ENCODE measurements at places on chromosomes 3 and 15. TPM values are rescaled to one million over a fixed set of nuclear protein-coding genes. Genes with fewer than 3 reads are reported as not detected.

DNA sequence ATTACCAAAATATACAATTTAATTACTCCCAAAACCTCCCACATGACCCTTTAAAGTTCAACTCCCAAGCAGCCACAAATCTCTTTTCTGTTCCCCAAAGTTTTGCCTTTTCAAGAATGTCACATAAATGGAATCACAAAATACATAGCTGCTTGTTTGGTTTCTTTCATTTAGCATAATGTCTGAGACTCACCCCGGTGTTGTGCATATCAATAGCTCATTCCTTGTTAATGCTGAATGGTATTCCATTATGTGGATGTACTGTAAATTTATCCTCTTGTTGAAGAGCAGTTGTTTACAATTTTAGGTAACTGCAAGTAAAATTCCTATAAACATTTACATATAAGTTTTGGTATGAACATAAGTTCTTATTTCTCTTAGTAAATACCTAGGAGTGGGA is 15.5 kb downstream of the NAA50 start:
- DNase-seq, result no peak

DNA sequence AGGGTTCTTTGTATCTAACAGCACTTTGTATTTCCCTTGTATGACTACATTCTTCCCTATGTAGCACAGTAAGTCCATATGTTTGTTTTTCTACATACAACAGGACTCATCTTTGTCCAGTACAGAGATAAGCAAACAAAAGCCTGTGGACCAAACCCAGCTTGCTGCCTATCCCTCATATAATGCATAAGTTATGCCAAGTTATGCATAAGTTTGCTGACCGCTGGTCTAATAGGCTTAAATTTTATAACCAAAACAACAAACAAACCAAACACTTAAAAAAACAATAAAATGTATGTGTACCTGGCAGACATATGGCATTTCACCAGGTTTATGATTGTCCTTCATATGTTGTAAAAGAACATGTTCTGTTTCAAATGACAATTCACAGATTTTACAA is 56.0 kb downstream of the ZNF280D start:
- no peak for DNase-seq

GRCh38 chr15:84949845-84950569 is 31.6 kb upstream of the PDE8A start:
- DNase-seq, result no peak

DNA sequence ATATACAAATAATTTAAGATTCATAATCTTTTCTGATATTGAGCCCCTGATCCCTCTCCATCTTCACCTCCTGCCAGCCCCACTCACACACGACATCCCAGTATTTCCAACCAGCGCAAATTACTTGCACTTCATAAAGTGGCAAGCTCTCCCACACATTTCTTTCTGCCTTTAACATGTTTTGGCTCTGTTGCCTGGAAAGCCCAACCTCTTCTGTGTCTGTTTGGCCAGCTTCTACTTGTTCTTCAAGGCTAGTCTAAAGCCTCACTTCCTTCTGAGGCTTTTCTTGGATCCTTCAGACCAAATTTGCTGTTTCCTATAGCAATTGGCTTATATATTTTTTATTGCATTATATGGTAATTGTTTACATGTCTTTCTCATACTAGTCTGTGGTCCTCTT is 5.1 kb upstream of the TM6SF1 start:
- no peak for DNase-seq

GRCh38 chr15:36777926-36778325 is 198.5 kb downstream of the CDIN1 start:
- no peak for DNase-seq

DNA sequence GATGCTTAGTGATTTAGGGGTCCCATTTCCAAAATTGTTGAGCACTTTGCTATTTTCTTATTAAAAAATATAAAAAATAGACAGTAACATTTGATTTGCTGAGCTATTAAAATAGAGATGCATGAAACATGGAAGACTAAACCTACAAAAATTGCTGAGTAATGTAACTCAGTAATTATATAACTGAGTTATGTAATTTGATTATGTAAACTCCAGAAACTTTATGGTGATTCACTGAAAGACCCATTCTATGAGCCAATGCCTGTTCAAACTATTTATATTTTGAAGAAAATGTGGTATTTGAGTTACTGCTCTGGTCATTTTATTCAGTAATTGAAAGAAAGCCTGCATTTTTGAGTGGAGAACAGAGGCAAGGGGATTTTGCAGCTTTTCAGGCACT is 1221.5 kb upstream of the ALCAM start:
- no peak for DNase-seq

DNA sequence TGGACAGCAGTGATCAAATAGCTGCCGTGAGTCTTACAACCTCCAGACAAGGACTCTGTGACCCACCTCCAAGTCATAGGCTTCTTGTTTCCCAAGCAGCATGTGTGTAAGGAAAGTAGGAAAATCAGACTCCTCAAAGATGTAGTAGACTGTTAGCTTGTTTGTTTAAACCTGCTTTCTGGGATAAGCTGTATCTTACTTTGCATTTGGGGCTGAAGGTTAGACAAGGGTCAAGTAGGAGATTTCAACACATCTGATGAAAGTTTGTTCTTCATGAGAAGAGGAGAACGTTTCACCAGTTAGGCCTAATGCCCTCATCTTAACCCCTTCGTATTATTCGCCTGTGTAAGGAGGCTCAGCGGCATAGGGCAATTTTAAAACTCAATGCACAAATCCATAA is 756.4 kb upstream of the NR2F2 start:
- no peak for DNase-seq

DNA sequence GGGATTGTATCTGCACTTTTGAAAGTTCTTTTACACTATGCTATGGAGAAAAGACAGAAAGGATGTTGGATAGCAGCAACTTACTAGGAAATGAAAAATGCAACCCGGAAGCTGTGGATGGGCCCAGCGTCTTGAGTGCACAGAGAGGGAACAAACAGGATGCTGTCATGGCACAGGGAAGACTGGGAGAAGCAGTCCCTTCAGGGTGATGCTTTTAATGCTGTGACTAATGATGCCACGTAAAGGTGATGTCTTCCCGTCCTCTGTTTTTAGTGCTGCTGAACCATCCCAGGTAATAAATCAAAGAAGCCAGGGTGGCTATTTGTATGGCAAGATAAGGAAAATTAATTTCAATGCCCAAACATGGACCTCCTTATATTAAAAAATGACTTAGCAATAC is 437.6 kb downstream of the FOXP1 start:
- no peak for DNase-seq

- no peak for DNase-seq
These were observed 412.7 kb downstream of the ERC2 start for GRCh38 chr3:56055546-56055945.

DNA sequence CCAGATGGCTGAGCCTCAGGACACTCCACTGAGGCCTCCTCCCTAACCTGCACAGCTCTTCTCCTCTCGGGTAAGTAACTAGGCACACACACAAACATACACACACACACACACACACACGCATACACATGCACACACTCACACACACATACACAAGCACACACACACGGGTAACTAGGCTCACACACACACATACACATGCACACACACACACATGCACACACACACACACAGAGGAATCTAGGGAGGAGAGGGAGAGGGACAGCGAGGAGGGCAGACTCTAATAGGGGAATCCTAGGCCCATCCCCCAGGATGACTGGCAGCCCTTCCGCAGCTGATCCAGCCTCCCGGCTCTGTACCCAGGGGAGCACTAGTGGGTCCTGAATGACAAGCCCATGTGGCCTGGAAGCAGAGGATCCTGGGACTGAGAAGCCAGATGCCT is 177.4 kb upstream of the LINGO1 start:
- DNase-seq, result no peak

- DNase-seq, result no peak
These were observed 16.1 kb upstream of the TMEM115 start for GRCh38 chr3:50375258-50375931.

DNA sequence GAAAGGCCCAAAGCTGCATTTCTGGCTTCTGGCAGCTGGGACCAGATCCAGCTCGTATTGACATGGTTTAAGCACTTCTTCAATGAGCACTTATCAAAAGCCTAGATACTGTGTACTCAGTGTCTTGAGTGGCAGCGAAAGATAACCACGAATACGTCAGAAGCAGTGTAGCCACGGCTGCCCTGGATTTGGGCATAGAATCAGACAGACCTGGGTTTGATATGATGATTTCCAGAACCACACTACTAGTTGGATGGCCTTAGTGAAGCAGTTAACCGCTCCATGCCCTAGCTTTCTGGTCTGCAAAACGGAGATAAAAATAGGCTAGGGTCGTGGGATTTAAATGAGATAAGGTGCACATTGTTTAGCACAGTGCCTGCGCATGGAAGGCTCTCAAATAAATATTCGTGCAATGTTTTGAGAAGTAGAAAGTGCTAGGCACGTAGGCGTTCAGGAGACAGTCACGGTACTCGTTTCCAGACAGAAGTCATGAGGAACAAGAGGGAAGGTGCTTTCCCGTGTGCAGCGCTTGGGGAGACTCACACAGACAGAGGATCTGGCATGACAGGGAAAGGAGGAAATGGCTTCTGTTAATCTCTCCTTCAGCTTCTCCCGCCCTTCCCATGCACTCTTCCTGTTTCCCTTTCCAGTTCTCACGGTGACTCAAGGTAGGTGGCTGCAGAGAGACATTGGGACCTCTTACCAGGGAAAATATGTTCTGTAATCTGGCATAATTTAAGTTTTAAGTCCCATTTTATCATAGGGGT is 70.3 kb downstream of the CCNL1 start:
- DNase-seq, result no peak

GRCh38 chr3:60728006-60728405 is 523.2 kb downstream of the FHIT start:
- no peak for DNase-seq

DNA sequence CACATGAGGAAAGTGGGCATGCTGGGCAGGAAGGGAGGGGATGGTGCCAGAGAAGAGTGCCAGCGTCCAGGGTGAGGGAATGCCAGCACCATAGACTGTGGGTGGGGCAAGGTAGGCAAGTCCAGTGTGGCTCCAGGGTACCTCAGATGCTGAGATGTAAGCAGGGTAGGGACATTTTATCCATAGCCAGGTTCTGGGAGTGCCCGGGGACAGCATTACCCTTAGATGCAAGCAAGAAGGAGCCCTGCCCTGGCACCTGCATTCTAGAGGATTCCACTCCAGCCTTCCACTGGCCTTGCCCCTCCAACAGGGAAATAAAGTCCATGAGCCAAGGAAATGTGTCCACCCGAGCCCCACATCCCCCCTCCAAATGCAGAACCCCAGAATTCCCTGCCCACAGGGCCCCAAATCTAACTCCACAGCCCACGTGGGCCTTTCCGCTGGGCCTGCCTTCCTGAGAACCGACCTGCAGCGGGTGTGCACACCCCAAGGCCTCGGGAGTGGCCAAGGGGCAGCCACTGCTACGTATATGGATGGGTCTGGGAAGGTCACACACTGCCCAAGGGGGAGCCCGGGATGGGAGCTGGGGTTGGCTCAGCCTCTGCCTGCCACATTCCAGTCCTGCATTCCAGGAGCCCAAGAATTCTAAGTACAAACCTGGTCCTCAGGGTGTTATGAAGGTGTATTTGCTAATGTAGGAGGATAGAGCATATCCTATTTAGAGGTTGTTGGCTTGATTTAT is 20.3 kb upstream of the CYP11A1 start:
- DNase-seq, result no peak

The ADCY5 gene
- total RNA-seq, result 107 TPM

The GOLGA8J gene
- not detected for total RNA-seq

The CD96 gene
- total RNA-seq, result 6.9 TPM

The CHST13 gene
- 2.3 TPM for total RNA-seq

The DYNC1LI1 gene
- total RNA-seq, result 29.2 TPM

The AGBL1 gene
- total RNA-seq, result not detected

Data from mesenteric fat pad (tissue), 1 donor.